Stimulated activated naive CD4-positive, alpha-beta T cell (primary cell): ENCODE measurements at places on chromosomes 2 and 18.

DNA sequence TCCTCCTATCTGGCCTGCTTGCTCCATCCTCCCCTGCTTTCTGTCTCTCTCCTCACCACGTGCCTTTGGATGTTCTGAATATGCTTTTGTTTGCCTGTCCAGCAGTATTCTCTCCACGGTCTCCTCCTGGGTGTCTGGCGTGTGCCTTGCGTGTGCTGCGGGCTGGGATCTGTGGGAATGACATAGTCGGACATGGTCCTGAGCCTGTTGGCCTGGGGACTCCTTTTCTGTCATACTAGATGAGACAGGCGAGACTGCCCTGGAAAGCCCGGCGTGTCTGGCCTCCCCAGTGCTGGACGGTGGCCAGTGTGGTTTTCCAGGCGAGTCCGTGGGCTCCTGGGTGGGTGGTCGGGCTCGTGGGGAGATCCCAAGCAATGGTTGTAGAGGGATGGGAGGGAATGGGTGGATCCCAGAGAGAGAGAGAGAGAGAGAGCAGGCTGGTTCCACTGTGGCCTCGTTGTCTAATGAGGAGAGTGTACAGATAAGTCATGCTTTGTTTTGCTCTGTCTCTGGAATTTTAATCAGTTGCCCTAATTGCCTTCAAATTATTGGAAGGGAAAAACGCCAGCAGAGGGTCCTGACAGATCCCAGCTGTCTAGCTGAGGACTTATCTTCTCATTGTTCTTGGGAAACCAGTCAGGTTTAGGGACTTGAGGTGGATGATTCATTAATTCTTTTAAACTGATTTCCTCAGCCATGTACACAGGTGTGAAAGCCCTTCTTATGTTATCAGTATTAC is 58.3 kb downstream of the HPCAL1 start:
- DNase-seq: no peak

DNA sequence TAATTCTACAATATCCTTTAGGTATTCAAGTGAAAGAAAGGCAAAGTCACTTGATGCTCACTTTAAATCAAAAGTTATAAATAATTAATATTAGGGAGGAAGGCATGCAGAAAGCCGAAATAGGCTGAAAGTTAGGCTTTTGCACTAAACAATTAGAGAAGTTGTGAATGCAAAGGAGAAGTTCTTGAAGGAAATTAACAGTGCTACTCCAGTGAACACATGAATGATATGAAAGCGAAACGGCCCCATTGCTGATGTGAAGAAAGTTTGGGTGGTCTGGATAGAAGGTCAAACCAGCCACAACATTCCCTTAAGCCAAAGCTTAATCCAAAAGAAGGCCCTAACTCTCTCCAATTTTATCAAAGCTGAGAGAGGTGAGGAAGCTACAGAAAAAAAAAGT is 103.1 kb upstream of the CXCR4 start:
- DNase-seq: no peak

- no peak for DNase-seq
Observed at GRCh38 chr18:22494771-22495170, 77.1 kb upstream of the CTAGE1 start.

GRCh38 chr2:104755026-104755878 is 98.7 kb upstream of the POU3F3 start:
- DNase-seq: no peak

DNA sequence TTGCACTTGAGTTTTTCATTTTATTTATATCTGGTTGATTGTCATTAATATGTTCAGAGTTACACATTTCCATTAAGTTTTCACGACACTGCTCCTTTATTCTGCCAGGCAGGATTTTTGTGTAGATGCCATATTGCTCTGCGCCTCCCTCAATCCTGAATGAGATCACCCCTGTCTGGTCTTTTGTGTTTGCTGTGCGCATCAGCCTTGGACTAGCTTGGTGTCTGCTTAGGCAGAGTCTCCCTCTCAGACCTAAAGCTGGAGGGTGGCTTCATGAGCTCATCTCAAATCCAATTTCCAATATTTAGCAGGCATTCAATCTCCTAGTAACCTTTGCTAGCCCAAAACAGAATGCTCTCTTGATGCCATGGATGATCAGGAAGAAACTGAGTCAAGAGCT is 137.4 kb downstream of the SMAD7 start:
- DNase-seq: no peak

DNA sequence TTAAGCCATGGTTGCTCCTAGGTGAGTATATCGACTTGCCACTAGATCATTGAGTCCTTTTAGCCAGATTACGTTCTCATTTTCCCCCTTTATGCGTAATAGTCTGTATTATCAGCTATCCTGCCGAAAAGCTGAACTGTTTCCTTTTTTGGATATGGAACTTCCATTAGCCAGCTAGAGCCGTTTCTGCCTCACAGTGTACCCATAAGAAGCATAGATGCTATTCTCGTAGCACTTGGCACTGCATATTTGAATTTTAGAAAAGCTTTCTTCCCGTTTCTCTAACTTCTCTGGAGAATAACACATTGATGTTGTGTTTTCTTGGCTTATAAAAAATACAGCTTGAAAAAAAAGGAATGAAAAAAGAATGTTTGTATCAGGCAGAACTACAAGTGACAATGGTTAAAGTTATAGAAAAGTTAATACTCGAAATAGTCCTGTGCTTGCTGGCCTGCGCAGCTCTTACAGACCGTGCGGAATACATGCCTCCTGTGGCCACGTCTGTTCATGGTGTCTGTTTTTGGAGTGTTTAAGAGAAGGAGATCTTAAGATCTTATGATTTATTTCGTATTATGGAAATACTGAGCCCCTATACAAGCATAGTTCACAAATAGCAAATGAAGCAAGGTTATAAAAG is 710 bp downstream of the DUSP19 start:
- DNase-seq: no peak

DNA sequence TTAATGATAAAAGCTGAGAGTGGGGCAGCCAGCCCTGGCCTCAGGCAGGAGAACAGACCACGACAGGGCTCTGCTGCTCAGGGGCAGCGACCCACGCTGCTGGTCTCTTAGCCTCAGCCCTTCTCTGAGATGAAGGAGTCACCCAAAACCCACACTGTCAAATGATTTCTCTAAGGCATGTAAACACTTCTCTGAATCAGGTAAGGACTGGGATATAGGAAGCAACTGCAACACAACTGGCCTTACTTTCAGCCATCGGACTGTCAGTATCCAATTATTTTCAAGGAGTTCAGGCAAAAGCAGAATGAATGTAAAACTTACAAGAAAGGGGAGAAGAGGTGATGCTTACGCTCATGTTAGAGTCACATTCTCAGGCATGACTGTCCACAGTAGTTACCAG is 21.8 kb downstream of the ERFE start:
- no peak for DNase-seq
